Inflammatory macrophage treated with lipopolysaccharide for 4 hours (primary cell): ENCODE measurements at places on chromosomes 5 and 9.

DNA sequence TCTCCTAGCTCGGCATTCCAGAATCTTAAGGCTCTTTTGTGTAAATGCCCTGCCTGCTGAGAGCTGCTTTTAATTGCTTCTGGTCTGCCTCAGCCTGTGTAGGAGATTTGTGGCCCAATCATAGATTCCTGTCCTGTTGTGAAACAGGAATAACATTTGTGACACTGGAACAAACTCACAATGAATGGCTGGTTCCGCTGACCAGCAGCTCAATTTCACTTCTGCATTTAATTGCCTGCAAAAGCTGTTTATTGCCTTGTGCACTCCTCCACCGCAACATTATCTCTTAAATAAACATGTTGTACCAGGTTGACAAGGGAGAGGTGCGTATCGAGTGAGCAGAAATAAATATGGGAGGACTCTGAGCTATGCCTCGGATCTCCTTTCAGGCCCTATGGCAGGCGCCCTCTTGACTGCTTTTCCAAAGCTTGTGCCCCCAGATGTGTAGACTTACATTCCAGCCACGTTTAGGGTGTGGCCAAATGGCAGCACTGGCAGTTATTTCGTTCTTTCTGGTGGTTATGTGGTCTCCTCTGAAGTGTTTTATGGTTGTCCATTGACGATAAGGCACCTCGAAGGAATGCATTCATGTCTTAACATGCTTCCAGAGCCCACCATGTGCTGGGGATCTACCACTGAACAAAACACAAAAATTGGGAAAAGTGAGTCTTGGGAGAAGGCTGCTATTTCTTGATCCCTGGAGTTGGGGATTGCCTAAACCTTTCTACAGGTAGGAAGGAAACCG lies 58.1 kb downstream of the DMRT1 start:
- DNase-seq, result peak; percentile 88

DNA sequence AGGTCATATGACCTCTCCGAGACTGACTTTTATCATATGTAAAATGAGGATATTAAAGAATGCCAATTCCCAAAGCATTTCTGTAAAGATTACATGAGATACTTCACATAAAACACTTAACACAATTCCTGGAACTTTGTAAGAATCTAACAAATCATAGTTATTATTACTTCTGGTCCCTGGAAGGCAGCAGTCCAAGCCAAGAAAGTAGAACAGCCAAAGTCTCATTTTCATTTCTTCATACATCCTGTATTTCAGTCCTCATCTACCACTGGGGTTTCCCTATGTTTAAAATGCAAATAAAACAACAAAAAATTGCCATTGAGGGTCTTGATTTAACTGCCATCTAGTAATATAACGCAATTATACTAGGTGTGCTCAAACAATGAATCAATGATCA lies 179.5 kb downstream of the MARCHF11 start:
- no peak for DNase-seq

DNA sequence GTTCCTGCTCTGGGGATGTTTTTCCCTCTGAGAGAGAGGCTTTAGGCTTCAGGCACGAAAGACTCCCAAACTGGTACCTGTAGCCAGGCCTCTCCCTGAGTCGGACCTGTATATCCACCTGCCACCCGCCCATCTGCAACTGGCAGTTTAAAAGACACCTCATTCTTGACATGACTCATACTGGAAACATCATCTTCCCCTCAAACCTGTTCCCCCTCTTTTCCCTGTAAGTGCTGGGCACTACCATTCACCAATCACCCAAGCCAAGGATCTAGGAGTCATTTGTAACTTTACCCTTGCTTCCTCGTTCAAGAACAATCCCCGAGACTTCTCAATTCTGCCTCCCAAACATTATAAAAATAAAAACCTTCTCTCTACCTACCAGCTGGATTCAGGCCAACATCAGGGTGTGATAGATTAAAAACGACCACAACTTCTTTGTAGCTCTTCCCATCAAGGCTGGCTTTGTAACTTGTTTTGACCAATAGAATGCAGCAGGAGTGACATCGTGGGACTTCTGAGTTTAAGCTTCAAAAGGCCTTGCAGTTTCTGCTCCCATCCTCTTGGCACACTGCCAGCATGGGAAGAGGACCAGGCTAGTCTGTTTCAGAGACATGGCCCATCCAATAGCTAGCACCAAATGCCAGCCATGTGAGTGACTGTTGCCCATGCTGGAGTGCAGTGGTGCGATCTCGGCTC lies 1.8 kb upstream of the WDR31 start:
- no peak for DNase-seq

DNA sequence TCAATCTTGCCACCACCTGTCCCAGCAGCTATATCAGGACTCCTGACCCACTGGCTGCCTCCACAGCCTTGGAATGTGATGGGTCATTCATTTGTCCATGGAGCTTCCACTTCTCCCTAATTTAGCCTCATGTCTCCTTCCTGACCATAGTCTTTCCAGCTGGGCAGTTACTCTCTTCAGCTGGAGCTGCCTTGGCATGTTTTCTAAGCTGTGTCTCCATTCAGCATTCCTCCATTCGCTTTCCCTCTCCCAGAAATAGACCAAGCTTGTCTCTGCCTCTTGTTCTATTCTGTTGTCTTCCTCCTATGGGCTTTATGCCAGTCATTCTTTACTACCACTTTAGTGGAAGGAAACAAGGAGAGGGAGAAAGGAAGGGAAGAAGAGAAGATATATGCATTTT lies 5.3 kb upstream of the CTXN3 start:
- no peak for DNase-seq

GRCh38 chr5:123111502-123111901 lies 22.5 kb downstream of the PRDM6 start:
- DNase-seq, result no peak

DNA sequence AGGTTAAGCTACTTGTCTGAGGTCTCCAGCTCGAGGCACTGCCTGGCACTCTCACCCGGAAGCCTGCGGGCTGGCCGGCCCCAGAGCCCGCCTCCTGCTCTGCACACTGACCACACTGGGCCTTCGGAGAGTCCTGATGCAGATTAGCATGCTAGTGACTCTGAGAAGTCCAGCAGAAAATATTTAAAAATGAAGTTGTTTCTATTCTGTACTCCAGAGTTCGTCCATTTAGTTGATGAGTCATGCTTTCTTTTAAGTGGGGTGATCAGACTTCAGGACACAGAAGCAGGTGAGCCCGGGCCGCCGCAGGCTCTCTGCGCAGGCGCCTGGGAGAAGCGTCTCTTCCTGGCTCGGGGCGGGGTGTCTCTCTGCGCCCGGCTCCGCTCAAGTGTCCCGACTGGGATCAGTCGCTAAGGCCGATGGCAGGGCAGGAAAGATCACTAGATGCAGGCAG lies 32.5 kb downstream of the FAM240B start:
- DNase-seq, result no peak

- DNase-seq, result peak; percentile 57
Observed at GRCh38 chr9:72280913-72281500, 84.0 kb downstream of the ZFAND5 start.

DNA sequence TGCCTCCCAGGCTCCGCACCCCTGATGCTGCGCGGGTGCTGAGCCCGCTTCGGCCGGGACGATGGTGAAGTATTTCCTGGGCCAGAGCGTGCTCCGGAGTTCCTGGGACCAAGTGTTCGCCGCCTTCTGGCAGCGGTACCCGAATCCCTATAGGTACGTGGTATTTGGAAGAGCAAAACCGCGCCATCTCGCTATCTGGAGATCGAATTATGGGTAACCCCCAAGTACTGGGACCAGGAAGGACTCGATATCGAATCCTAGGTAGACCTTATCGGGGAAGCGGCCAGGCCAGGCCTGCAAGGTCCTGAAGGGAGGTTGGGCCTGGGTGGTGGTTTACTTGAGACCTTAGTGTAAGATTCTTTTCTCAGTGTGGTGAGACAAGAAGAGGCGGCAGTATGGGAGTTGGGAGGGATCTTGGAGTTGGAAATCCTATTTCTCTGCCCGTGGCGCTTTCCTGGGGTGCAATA lies 359 bp downstream of the PRELID1 start:
- no peak for DNase-seq

- DNase-seq, result peak; percentile 86
Observed at GRCh38 chr5:14489643-14490042, 91.9 kb upstream of the OTULINL start.

GRCh38 chr5:20601678-20602100 lies 613.7 kb upstream of the CDH18 start:
- no peak for DNase-seq

DNA sequence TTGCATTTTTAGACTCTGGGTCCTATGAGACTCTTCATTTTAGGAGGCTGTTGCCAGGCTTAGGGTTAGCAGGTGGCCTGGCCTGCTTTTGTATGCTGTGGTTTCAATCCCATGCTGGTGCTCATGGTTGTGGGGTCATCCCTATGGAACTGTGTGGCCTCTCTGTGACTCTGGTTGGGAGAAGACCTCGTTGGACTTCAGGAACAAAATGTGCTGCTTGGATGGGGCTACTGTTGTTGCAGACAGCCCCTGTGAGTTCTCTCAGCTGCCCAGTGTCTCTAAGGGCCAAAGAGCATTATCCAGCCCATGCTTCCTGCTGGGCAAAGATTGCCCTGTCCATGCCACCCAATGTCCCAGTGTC lies 169.5 kb upstream of the S1PR3 start:
- DNase-seq, result no peak

DNA sequence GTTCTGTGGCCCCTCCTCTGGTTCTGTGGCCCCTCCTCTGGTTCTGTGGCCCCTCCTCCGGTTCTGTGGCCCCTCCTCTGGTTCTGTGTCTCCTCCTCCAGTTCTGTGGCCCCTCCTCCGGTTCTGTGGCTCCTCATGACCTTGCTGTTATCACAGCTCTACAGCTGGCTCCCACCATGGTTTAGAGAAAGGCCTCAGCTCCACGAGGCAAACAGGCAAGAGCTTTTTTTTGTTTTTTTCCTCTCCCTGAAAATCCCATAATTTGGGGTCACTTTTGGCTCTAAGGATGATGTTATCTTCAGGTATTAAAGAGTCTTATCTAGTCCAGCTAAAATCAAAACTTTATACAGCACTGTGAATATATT lies 31.8 kb downstream of the C5orf15 start:
- DNase-seq, result no peak

GRCh38 chr5:111229871-111230810 lies 6.0 kb downstream of the CAMK4 start:
- no peak for DNase-seq

GRCh38 chr9:132181796-132182313 lies 20.0 kb downstream of the NTNG2 start:
- no peak for DNase-seq

- no peak for DNase-seq
Observed at GRCh38 chr9:126208216-126208758, 118.3 kb upstream of the MVB12B start.

DNA sequence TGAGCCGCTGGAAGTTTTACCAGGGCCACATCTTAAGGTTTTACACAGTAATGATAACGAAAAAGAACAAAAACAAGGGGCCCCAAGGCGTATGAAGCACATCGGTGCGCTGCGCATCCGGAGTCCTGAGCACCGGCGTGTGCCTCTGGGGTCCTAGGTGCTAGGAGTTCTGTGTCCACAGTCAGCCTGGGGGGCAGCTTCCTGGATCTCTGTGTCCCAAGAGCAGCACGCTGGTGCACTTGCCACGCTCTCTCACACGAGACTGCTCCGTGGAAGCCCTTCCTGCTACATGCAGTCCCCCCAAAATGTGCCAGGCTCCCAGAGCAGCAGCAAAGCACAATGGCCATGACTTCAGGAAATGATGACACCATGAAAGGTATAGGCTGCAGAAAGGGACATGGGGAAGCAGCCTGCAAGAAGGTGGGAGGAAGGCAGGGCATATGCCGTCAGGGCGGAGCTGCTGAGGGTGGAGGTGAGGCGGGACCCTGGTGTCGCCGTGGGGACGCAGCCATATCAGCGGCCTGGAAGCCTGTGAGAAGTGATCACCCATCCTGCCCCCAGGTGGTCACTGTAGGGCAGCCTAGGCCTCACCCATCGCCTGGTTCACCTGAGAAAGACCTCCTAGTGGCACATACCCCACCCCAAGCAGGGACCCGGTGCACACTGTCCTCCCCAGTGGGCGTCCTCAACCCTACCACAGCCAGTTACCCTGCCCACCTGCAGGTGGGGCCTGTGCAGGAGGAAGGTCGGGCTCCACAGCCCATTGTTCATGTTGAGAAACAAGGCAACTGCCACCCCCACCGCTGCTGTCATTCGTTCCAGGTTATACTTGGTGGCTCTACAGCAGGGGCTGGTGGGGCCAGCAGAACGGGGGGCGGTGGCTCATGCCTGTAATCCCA lies 23.6 kb upstream of the SLC6A3 start:
- no peak for DNase-seq

- DNase-seq, result no peak
Observed at GRCh38 chr5:107469064-107469463, 201.7 kb downstream of the EFNA5 start.

DNA sequence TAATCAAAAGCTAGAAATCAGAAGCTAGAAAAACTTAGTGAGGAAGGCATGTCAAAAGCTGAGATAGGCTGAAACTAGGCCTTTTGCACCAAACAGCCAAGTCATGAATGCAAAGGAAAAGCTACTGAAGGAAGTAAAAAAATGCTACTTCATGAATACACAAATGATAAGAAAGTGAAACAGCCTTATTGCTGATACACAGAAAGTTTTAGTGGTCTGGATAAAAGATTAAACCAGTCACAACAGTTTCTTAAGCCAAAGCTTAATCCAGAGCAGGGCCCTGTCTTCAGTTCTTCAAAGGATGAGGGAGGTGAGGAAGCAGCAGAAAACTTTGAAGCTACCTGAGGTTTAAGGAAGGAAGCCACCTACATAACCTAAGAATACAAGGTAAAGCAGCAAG lies 102.5 kb upstream of the SH3GL2 start:
- DNase-seq, result no peak

DNA sequence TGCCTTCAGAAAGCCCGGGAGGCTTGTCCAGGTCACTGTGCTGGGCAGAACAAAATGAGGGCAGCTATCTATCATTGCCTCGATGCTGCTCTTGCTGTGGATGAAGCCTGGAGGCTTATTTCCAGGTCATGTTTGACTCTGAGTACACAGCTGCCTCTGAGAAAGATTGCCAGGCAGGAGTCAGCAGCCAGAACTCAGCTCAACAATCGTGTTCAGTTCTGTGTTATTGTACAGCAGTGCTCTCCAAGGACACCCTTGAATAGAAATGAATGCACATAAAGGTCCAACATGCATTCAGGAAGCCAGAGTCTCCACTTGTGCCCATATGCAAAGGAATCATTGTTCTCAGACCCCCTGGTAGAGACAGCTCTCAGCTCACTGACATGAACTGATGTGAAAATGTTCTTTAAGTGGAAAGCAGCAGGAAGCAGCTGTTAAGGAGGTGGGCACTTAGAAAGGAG lies 61.7 kb upstream of the ZFR start:
- DNase-seq, result no peak

DNA sequence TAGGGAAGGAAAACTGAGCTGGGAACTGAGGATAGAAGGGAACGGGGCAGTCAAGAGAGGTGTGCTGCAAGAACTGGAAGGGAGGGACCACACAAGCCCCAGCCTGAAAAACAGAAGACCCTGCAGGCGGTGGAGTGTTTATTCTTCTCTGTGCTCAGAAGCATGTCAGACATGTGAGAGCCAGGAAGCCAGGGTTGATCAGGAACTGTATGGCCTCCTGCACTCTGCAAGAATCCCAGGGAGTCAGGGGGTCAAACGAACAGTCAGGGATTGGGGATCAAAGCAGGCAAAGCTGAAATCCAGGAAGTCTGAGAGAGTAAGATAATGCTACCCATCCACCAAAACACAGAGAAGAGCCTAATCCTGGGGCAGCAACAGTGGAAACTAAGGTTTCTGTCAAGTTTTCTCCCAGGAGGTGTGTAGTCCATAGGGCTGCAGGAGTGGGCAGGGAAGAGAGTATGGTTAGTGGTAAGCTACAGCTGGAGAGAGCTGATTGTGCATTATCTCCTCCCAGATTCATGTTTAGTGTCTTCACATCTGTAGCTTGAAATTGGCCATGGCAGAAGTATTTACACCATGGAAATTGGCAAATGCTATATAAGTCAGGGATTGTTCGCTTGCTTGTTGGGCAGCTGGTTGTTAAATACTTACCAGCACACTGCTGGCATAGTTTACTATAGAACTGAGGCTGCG lies 115.4 kb upstream of the SLC44A1 start:
- no peak for DNase-seq
